ENCODE measurements at places on chromosomes 12 and 14.

DNA sequence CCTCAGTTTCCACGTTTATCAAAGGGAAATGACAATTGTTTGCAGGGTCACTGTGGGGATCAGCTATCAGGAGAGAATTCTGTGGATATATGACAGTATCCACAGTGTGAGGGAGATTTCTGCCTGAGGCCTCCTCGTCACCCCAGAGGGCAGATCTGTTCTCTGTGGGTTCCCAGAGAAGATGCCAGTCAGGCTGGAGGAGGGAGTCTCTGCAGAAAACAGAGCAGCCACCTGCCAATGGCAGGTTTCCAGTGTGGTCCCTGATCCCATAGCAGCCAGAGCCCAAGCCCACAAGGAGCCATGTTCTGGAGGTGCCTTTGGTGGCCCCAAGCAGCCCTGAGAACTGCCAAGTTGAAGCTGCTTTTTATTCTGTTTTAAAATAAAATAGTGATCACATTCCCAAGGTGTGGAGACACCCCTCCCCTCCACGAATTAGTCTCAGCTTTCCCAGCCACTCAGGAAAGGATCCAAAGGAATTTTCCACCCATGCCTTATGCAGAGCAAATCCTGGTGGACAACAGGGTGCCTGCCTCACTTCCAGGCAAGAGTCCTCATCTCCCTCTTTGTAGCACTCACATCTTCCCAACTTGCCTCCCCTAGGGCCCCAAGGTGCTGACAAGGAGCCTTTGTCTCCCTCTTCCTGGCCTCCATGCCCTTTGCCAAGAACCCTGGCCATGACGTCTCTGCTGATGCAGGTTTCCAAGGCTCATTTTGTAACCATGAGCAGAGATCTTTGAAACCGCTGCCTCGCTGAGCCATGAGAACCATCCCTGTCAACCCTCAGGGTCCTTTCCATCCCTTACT, 20.4 kb downstream of the CMKLR1 start:
- DNase-seq = no peak

DNA sequence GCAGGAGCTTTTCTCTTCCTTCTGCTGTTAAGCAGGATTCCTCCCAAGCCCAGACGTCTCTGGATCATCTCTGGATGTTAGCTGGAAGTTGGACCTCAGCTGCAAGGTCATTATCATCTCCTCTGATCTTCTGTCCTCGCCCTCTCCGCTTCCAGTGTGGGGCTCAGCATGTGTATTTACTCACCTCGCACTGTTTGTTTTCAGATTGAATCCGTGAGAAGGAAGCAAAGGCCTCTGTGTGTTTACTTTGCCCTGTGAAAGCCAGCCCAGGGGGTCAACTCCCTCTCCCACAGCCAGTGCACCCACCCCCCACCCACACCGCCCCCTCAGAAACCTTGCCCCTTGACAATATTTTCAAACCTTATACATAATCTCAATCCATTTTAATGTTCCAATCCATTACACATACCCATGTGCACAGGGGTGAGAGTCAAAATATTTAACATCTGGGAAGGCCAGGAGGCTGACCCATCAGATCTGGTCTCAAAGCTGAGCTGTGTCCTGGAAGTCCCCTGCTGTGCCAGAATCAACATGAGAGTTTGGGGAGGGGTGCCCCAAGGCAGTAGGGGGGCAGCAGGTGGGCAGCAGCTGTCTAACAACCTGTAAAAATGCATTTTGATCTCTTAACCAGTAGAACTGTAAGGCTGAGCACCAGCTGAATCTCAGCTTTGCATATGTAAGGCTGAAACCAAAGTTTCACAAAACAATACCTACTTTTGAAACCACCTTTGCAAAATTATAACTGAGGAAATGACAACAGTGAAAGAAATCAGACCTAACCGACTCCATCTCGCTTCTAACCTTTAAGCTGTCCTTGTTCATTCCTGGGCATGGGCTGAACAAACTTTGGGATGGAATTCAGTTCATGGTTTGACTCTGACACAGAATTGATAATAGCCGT, 157.9 kb downstream of the ZNF664 start:
- DNase-seq = no peak

GRCh38 chr12:113555226-113555625, 83.6 kb upstream of the LHX5 start:
- no peak for DNase-seq

DNA sequence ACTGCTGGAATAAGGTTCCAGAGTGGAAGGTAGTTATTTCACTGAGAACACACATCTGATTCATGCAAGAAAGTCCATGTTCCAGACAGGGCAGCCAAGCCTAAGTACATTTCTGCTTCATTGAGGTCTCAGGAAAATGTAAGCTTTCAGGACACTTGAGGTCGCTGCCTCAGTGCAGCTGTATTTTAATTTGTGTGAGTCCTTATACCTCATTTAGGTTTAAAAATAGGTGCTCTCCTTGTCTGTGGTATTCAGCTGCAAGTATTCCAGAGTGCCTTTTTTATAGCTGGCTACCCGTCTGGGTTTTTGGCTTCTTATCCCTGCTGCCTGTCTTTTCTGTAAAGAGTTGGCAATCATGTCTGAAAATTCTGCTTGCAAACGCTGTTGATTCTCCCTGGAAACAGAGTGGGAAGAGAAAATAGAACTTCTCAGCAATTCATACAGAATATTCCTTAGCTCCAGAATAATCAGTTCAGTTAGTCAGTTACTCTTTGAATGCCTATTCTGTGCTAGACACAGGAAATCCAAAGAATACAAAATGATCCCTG, 45.3 kb upstream of the PLBD1 start:
- no peak for DNase-seq

Data from renal pelvis (tissue), 12 donors.